ENCODE measurements at places on chromosomes 3 and 15. TPM values are rescaled to one million over a fixed set of nuclear protein-coding genes. Genes with fewer than 3 reads are reported as not detected.

The CYP1A2 gene
- not detected for total RNA-seq

The PLSCR2 gene
- not detected for total RNA-seq

The PARL gene
- 7.4 TPM for total RNA-seq

- no peaks in the 10 kb centered on the region for H3K36me3 ChIP-seq
- no peaks in the 10 kb centered on the region for H3K27me3 ChIP-seq
- H3K4me1 ChIP-seq = peaks cover 17% of the 10 kb centered on the region
- DNase-seq = no peak
These were observed 50.2 kb downstream of the VGLL4 start for GRCh38 chr3:11593318-11594034.

DNA sequence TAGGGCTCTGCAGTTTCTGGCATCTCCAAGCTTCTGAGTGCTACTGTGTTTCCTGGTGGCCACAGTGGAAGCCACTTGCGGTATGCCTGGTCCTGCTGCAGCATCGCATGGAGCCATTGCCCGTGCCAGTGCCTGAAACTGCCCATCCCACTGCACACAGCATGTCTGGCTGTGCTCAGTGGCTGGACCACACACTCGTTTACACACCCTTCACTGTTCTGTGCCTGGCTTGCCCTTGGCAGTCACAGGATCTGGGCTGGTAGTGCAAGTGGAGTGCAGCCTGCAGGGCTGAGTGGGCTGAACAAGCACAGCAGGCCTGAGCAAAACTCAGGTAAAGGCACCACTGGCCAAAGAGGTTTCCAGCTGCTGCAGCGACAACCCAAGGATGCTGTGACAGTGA is 600.0 kb downstream of the SI start:
- H3K36me3 ChIP-seq = no peaks in the 10 kb centered on the region
- no peak for DNase-seq
- H3K4me3 ChIP-seq = no peak overlapping the region
- no peak overlapping the region for H3K27ac ChIP-seq
- no peaks in the 10 kb centered on the region for H3K27me3 ChIP-seq
- no peaks in the 10 kb centered on the region for H3K4me1 ChIP-seq

GRCh38 chr15:69476704-69477473 is 24.3 kb downstream of the RPLP1 start:
- no peaks in the 10 kb centered on the region for H3K36me3 ChIP-seq
- H3K27me3 ChIP-seq = no peaks in the 10 kb centered on the region
- no peak overlapping the region for H3K4me3 ChIP-seq
- H3K27ac ChIP-seq = no peak overlapping the region

- no peaks in the 10 kb centered on the region for H3K27me3 ChIP-seq
- H3K4me3 ChIP-seq = no peak overlapping the region
- no peak overlapping the region for H3K27ac ChIP-seq
- H3K4me1 ChIP-seq = no peaks in the 10 kb centered on the region
- no peaks in the 10 kb centered on the region for H3K36me3 ChIP-seq
These were observed 626.1 kb downstream of the MAGI1 start for GRCh38 chr3:65412588-65412987.

DNA sequence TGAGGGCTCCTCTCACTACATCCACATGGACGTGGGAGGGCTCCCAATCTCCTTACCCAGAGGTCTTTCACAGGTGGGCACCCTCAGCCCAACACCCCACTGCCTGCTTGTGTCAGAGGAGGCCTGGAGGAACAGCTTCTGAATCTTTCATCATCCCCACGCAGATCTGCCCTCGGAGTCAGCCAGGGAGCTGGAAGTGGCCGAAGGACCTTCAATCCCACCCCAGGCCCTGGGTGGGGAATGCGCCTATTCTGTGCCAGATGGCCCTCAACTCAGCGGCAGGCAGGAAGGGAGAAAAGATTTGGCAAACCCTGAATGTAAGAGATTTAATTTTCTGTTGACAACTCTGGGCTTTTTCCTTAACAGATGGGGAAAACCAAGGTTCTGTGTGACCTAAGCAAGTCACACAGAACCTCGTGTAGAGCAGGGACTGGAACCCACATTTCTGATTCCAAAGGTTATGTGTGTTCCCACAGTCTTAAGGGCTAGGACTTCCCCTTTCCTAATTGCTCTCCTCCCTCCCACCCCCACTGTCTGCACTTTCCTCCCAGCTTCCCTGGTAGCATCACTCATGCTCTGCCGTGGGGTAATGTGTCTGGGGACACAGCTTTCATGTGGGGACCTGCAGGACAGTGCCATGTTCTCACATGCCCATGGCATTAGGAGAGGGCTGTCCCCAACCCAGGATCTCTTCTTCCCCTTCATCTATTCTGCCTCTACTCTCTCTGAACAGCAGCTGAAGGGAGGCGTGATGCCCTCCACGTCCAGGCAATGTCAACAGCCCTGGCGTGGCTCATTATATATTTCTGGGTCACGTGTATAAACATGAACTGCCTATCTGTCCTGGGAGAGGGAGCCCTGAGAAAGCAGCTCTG is 98.1 kb downstream of the SEMA5B start:
- H3K4me1 ChIP-seq = no peaks in the 10 kb centered on the region
- H3K27ac ChIP-seq = no peak overlapping the region
- H3K4me3 ChIP-seq = no peak overlapping the region
- H3K27me3 ChIP-seq = no peaks in the 10 kb centered on the region
- DNase-seq = no peak

DNA sequence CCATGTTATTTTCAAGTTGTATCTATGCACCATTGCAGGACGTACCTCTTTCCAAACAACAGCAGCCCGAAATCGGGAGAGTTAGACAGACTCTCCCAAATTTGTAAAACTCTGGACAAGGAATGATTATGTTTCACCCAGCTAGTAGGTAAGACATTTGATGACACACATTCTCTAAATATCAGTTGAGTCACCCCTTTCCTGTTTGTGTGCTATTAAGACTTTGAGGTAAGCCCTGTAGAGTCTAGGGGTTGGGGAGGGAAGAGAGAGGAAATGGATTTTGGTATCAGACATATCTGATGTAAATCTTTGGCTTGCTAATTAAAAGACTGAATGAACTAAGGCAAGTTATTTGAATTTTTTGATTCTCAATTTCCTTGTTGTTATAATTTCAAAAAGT is 999.0 kb downstream of the TUSC7 start:
- no peak overlapping the region for H3K4me3 ChIP-seq
- H3K27me3 ChIP-seq = no peaks in the 10 kb centered on the region
- H3K36me3 ChIP-seq = no peaks in the 10 kb centered on the region
- H3K4me1 ChIP-seq = no peaks in the 10 kb centered on the region
- no peak for DNase-seq
- H3K27ac ChIP-seq = no peak overlapping the region

DNA sequence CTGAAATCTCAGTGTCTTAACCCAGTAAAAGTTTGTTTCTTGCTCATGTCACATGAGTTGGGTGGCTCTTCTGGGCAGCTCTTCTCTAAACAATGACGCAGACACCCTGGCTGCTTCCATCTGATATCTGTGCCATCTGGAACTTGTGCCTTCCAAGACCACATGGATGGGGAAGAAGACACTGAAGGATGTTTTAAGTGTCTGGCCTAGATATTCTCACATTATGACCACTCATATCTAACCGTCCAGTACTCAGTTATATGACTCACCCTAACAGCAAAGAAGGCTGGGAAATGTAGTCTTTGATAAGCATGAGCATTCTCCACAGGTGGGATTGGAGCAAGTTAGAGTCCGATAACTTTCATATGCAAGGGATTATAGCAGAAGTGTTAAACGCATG is 66.4 kb downstream of the RYR3 start:
- no peak for DNase-seq
- H3K4me3 ChIP-seq = no peak overlapping the region

- no peak overlapping the region for H3K4me3 ChIP-seq
- H3K27ac ChIP-seq = no peak overlapping the region
- H3K27me3 ChIP-seq = no peaks in the 10 kb centered on the region
- no peaks in the 10 kb centered on the region for H3K36me3 ChIP-seq
These were observed 14.0 kb downstream of the CSNK1G1 start for GRCh38 chr15:64341961-64342360.

DNA sequence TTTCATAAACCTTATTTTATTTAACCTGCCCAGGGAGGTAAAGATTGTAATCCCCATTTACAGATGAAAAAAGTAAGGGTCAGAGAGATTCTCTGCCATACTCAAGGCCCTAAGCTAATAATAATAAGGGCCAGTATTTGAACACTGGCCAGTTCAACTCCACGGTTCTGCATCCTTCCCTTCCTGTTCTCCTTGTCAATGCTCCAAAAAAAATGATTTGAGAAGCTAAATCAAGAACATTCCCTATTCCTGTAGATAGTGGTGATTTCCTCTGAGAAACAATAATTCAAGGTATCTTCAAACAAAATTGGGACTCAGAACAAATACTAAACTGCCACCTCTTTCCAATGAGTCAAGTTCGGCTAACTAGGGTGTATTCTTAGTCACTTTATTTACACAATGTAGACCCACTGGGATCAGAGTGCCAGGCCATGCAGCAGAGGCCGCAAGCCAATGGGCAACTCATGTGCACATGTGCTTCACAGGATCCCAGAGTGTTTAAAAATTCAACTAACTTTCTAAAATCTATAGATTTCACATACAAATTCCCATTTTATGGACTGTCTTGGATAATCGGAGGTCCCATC is 459.6 kb upstream of the WNT5A start:
- no peaks in the 10 kb centered on the region for H3K4me1 ChIP-seq
- H3K27me3 ChIP-seq = no peaks in the 10 kb centered on the region
- H3K27ac ChIP-seq = no peak overlapping the region
- no peak overlapping the region for H3K4me3 ChIP-seq

DNA sequence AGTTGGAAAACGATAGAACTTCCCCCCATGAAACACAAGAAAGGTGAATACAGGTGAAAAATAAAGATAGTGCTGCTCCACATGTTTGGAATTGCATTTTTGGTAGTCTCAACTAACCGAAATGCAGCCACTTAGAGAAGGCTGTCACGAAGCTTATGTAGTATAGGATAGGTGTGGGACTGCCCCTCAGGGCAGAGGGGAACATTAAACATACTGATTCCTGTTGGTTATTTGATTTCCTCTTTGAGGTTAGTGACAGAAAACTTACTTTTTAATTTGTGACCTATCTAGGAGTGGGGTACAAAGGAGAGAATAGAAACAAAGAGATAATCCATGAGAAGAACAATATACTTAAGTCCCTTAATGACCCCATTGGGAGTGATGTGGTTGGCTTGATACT is 85.8 kb upstream of the SATB1 start:
- H3K4me3 ChIP-seq = no peak overlapping the region
- no peaks in the 10 kb centered on the region for H3K36me3 ChIP-seq
- no peak for DNase-seq
- no peak overlapping the region for H3K27ac ChIP-seq
- H3K4me1 ChIP-seq = no peaks in the 10 kb centered on the region
- H3K27me3 ChIP-seq = no peaks in the 10 kb centered on the region

GRCh38 chr15:76309601-76310330 is 1.5 kb downstream of the ETFA start:
- no peaks in the 10 kb centered on the region for H3K36me3 ChIP-seq
- H3K27me3 ChIP-seq = no peaks in the 10 kb centered on the region
- H3K27ac ChIP-seq = no peak overlapping the region
- no peaks in the 10 kb centered on the region for H3K4me1 ChIP-seq
- H3K4me3 ChIP-seq = no peak overlapping the region

- DNase-seq = no peak
- peak overlapping the region; percentile 90 for H3K27ac ChIP-seq
- H3K36me3 ChIP-seq = no peaks in the 10 kb centered on the region
- H3K4me3 ChIP-seq = no peak overlapping the region
- H3K4me1 ChIP-seq = peaks cover 7% of the 10 kb centered on the region
These were observed 18.9 kb downstream of the RGMA start for GRCh38 chr15:93070132-93070531.

DNA sequence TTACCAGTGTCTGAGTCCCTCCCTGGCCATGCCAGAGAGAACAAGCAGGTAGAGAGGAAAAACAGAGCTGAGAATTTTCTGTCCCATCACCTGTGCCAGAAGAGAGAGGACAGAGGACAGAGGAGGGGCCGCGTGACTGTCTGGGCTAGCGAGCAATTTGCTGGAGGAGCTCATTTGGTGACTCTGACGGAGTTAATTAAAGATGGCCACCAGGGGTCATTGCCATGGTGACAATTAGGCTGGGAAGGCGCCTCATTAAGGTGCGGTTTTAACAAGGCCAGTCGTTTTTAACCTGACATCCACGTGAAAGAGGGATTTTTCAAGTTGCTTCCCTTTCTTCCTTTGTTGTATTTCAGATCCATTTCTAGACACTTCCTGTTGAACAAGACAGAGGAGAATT is 72.4 kb downstream of the RHCG start:
- H3K27me3 ChIP-seq = peaks cover 8% of the 10 kb centered on the region
- H3K4me1 ChIP-seq = no peaks in the 10 kb centered on the region
- DNase-seq = no peak

DNA sequence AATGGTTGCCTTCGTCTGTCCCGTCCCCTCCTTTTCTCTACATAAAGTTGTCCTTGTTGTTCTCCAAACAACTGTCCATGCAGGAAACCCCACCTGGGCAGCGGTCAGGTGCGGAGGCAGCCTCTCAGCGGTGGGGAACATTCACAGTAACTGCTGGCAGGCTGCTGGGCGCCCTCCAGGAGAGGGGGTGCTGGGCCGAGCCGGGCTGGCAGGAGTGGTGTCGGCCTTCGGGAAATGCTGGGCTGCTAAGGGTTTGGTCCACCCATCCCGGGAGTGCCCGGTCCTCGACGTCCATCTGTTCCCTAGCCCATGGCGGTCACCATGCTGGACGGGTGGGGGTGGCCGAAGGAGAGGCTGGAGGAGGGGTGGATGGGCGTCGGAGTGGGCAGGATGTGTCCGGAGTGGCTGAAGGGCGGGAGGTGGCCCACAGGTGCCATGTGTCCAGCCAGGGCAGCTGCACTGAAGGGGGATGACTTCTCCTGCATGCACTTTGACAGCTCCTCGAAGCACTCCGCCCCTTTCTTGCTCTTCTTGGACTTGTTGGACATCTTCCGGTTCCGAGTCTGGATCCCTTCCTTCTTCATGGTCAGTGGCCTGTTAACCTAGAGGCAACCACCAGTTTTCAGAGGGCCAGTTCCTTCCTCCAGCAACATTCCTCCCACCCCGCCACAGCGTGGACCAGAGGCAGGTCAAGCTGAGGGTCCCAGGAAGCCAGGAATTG is 12.1 kb downstream of the GATA2 start:
- no peaks in the 10 kb centered on the region for H3K27me3 ChIP-seq
- peaks cover 26% of the 10 kb centered on the region for H3K4me1 ChIP-seq
- H3K4me3 ChIP-seq = no peak overlapping the region
- H3K36me3 ChIP-seq = no peaks in the 10 kb centered on the region
- H3K27ac ChIP-seq = peak overlapping the region; percentile 100

DNA sequence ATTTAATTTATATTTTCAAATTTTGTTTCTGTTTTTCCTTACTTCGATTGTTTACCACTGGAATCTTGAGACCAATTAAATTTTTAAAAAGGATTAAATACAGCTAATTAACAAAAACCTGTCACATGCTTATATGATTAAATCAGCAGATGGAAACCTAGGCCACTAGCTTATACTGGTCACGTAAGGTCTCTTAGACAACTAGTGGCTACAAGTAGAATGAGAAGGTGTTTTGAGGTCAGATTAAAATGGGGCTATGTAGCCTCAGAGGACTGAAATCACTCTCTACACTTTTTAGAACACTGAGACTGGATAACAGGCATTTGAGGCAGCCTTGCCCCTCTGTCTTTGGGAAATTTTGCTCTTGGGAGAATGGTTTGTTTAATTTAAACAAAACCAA is 246.5 kb upstream of the ONECUT1 start:
- H3K4me1 ChIP-seq = no peaks in the 10 kb centered on the region
- H3K27me3 ChIP-seq = no peaks in the 10 kb centered on the region
- no peak overlapping the region for H3K27ac ChIP-seq
- no peaks in the 10 kb centered on the region for H3K36me3 ChIP-seq
